ENCODE measurements at places on chromosomes 6 and 20.

GRCh38 chr6:137283940-137284810 is 65.0 kb upstream of the IFNGR1 start:
- no peak for DNase-seq

DNA sequence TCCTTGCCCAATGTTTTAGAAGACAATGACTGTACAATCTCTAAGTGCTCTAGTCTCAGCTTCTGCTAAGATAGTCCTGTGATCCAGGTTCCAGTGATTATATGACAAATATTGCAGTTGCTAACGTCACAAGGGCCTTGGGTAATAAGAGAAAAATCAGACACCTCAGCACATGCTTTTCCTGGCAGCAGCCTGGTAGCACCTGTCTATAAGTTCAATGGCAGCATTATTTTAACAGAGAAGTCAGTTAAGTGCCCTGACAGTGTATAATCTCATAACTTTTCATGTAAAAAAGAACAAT is 121.3 kb upstream of the BCLAF1 start:
- no peak for DNase-seq

DNA sequence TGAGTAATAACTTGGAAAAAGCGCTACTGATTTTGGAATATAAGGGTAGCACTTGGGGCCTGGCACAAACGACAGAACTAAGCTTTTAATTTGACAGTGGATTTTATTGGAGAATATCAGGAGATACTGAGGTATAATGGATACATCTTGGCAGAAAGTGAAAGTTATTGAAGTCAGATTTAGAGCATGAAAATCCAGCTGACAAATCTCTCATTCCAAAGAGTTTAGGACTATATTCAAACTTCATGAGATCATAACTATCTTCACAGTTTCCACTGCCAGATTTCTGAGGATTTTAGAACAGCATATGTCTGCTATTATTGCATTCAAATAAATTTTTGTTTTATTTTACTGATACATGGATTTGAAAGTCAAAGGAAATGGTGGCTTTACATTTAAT is 132.3 kb upstream of the THEMIS start:
- DNase-seq = no peak

DNA sequence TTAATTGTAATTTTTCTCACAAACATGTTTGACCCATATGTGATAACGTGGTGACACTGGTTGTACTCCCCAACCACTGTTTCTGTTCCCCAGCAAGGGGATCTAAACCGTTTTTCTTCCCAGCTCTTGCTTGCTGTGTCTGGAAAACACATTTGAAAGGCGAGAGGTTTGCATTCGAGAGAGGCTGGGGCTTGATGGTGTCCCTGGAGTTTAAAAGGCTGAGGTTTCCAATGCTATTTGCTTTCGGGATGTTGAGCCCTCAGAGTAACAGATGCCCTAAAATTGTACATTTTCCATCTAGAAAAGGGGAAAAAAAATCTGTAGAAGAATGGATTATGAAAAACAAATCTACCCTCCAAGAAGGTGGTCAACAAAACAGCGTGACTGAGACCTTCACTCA is 35.4 kb downstream of the AKAP12 start:
- DNase-seq = no peak

GRCh38 chr6:39365281-39366074 is 43.0 kb upstream of the KCNK16 start:
- DNase-seq = no peak

- DNase-seq = no peak
These were observed 105.6 kb downstream of the TCP11 start for GRCh38 chr6:35035481-35036030.

DNA sequence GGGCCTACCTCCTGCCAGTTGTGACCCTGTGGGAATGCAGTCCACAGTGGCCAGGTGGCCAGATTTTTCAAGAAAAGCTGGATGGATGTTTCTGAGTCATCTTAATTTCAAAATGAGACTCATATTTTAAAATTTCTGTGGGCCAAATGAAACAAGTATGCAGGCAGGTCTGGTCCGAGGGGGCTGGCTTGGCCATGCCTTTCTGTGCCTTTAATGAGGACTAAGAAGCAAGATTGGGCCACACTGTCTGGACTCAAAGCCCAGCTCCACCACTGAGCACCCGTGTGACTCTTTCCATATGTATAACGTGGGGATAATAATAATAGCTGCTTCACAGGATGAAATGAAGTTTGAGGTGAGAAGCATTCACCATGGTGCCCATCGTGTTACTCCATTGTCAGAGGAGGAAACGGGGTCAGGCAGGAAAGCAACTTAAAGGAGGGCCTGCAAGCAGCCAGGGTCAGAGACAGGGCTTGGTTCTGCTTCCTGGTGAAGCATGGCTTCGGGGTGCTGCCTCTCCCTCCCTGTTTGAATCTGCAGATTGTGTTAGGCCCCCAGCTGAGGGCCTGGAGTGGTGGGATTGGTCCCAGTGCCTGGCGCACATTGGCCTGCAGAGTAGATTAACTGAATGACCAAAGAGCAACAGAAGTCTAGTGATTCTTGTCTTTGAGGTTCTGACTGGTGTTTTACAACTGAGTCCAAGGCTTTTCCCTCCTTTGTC is 3.8 kb downstream of the SOX12 start:
- DNase-seq = no peak

- DNase-seq = no peak
These were observed 14.6 kb upstream of the LTV1 start for GRCh38 chr6:143828572-143828971.

- peak; percentile 47 for DNase-seq
These were observed 10.9 kb downstream of the IL20RA start for GRCh38 chr6:137033828-137034227.

GRCh38 chr6:159609652-159610178 is 83.3 kb downstream of the SOD2 start:
- peak; percentile 83 for DNase-seq

GRCh38 chr6:112618849-112619248 is 271.7 kb downstream of the RFPL4B start:
- no peak for DNase-seq

DNA sequence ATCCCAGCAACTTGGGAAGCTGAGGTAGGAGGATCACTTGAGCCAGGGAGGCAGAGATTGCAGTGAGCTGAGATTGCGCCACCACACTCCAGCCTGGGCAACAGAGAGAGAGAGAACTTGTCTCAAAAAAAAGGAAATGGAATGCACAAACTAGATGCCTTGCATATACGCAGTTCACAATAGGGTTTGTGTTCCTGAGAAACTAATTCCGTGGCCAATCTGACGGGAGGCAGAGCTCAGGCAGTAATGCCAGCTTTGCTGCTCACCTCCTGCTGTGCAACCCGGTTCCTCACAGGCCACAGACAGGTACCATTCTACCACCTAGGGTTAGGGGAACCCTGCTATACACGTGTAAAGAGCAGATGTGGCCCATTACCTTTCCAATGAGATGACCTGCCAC is 1.4 kb downstream of the CDK5RAP1 start:
- DNase-seq = no peak

DNA sequence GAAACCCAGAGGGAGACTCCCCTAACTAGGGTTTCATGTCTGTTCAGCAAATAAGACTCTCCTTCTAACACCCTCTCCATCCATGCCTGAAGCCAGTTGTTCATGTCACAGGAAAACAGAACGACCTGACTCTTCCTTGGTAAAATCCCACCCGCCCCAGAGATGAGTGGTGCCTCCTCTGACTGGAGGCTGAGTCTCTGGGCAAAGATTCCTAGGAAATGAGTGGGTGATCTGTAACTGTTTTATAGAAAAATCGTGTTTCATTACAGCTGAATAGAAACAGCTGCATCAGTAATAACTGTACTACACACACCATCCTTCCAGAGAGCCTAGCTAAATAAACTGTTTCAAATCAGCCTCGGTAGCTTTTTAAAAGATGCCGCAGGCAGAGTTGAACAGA is 37.4 kb upstream of the MRPS10 start:
- DNase-seq = no peak

DNA sequence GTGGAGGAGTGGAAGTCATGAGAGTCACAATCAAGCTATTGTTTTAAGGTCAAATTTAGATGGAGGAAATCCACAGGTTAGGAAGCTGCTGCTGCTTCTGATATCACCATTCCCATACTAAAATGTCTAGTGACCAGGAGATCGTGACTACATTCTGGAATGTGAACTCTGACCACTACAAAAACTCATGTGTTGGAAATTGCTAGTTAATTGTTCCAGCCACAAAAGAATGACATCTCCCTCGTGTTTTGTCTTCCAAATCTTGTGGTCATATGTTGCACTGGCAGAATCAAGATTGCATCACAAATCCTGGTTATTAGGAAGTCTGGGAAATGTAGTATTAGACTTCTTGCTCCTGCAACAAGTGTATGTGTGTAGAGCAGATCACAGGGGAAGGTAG is 441.9 kb downstream of the CD109 start:
- no peak for DNase-seq

DNA sequence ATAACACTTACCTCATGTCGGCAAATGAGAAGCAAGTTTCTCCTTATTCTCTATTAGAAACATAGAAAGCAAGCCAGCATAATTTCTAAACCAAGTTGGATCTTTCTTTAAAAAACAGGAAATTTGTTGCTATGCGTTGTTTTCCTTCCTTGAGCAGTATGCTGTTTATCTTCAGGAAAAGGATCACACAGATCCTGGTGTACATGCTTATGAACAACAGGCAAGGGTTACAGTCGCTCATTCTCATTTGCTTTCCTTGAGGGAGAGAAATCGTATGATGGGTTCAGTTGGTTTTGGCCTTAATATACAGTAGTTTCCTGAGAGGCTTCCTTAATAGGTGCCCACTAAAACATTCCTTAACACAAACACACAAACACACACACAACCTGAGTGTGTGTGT is 118.8 kb downstream of the FYN start:
- DNase-seq = no peak

GRCh38 chr20:50995506-50995905 is 27.4 kb downstream of the KCNG1 start:
- DNase-seq = no peak

DNA sequence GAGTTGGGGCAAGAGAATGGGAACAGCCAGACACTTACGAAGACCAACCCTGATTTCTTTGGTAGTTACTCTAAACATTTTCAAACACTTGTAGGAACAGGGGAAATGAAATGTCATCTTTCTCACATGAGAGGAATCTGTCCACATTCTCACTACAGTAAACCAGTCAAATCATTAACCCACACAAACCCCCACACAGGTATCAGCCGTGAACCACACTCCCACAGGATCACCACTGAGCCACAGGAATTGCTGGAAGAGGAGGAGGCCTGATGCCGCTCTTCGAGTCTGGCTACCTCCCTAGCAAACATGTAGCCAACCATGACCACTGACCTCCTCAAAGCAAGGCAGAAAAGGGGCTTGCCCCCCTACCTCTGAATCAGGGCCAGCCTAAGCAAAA is 6.9 kb upstream of the RSPO3 start:
- DNase-seq = no peak

DNA sequence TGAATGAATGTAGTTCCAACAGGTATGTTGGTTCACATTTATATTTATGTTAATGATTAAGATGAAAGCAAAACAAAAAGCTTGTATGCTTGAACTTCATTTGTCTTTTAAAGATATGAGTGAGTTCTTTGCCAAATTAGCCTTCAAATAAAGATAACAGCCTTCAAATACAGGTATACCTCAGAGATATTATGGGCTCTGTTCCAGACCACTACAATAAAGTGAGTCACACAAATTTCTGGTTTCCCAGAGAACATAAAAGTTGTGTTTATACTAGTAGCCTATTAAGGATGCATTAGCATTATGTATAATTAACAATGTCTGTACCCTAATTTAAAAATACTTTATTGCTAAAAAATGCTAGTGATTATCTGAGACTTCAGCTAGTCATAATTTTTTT is 245.3 kb upstream of the MAN1A1 start:
- no peak for DNase-seq

- DNase-seq = no peak
These were observed 16.2 kb upstream of the TREM1 start for GRCh38 chr6:41302638-41303037.

DNA sequence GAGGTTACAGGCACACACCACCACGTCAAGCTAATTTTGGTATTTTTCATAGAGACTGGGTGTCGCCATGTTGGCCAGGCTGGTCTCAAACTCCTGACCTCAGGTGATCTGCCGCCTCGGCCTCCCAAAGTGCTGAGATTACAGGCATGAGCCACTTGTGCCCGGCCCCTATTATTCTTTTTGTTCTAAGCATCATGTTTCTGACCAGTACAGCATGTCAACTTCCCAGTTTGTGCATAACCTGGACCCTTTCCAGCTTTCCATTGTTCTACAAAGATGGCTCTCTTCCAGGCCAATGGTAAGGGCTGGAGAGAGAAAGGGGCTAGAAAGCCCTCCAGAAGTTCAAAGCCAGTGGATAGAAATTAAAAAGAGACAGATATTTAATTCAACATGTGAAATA is 91.3 kb upstream of the TNFAIP3 start:
- DNase-seq = no peak

- DNase-seq = no peak
These were observed 425.1 kb downstream of the UTRN start for GRCh38 chr6:144710207-144710606.

DNA sequence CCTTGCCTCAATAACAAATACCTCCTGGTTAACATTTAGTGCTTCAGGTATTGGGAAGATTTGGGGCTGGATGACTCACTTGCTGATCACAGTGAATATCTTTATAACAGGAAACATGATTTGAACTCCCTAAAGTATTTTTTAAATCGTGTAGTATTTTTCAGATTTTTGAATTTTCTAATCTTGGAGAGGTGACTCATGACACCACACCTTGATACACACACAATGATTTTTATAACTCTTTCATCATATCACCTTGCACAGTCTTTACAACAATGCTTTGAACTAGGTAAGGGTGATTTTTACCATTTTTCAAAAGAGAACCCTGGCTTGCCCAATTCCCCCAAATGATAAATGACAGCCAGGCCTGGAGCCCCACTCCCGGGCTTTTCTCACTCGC is 273.5 kb downstream of the UST start:
- DNase-seq = no peak

- no peak for DNase-seq
These were observed 309.1 kb upstream of the IMPG1 start for GRCh38 chr6:76381612-76382011.

- DNase-seq = no peak
These were observed 138.2 kb downstream of the TENT5A start for GRCh38 chr6:81614292-81614691.

GRCh38 chr6:31031095-31031494 is 20.8 kb downstream of the MUC22 start:
- no peak for DNase-seq

- peak; percentile 31 for DNase-seq
These were observed 898 bp downstream of the LAMA4 start for GRCh38 chr6:112253498-112253840.

- DNase-seq = peak; percentile 62
These were observed 36.6 kb upstream of the MLIP start for GRCh38 chr6:54074578-54075195.

- no peak for DNase-seq
These were observed 34.0 kb downstream of the AFDN start for GRCh38 chr6:167860550-167861226.

- no peak for DNase-seq
These were observed 40.8 kb downstream of the KCNK17 start for GRCh38 chr6:39273406-39273821.

- peak; percentile 11 for DNase-seq
These were observed 82.1 kb downstream of the DLL1 start for GRCh38 chr6:170208651-170209353.

All from femur (tissue), 1 donor.